ENCODE measurements at places on chromosomes 13 and 19.

DNA sequence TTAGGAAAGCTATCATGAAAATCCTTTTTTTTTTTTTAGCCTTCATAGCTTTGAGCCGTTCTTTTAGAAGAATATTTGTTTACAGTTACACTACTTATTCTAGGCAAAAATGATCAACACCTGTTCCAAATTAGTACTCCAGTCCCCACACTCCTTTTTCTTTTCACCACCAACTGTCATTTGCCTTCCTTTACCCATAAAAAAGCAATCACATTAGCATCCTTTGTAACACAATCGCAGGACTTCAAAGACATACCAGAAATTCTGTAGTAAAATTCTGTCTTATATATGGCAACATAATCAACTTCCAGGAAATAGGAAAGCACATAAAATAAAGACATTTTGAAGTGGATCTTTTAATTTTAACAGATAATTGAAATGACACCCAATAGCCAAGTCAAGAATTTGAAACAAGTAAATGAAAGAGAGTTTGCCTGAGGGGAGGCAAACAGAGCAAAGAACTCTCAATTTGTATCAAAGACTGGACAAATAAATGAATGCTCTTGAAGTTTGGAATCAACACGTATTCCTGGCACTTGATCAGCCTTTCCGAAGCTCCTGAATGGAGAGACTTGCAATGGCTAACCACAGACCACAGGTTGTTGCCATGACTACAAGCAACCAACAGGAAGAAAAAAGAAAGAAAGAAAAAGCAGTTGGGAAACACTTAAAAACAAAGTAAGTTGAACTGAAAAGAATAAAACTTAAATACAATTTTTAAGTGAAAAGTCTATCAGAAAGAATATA, 206.8 kb downstream of the PCDH9 start:
- no peak for DNase-seq

DNA sequence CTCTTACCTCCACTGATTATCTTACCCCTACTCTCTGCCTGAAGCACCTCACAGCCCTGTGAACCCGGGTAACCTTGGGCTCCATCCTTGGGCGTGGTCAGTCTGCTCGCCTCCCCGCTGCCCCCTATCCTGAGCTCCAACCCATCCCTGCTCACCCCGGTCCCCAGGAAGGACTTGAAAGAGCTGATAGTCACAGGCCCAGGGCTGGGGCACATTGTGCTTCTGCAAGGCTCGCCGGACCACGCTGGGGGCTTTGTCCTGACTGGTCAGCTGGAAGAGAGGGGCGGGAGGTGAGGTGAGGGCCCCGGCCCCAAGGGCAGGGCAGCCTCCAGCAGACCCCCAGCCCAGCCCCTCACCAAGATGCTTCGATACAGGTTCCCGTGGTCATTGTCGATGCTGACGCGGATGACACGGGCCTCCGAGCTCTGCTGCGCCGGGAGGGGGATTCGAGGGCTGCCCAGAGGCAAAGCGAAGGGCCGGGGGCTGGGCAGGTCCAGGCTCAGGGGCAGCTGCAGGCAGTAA, 13.0 kb upstream of the EPOR start:
- DNase-seq: no peak

DNA sequence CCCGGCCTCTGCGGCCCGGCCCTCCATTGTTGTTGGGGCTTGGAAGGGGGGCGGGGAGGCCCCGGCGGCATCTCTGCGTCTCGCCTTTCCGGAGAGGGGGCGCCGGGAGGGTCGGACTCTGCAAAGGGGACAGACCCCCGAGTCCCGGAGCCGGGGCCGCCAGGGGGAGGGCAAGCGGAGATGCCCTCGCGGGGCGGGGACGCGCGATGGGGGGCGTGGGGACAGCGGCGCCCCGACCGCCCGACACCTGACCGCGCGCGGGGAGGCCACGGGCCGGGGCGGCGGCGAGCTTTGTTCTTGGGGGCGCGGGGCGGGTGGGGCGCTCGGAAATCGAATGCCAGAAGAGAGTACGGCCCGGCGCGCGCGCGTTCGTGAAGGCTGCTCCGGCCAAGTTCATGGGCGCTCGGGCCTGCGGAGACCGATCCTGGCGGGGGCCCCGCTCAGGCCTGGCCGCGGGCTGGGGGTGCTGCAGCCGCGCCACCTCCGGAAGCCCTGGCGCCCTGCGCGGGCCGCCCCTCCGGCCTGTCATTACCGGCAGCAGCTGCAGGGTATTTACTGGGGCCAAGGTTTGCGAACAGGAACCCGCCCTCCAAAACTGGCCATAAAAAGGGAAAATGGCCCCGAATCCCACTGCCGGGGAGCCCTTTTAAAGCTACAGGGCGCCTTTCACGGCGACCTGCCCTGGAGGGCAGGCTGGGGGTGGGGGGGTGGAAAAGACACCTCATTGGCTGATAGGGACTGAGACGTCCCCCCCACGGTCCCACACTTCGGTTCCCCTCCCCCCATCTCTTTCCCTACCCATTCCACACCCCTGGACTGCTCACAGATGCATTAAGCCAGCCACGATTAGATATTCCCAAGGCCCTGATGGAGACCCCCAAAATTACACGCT, 11.1 kb upstream of the NANOS3 start:
- no peak for DNase-seq

DNA sequence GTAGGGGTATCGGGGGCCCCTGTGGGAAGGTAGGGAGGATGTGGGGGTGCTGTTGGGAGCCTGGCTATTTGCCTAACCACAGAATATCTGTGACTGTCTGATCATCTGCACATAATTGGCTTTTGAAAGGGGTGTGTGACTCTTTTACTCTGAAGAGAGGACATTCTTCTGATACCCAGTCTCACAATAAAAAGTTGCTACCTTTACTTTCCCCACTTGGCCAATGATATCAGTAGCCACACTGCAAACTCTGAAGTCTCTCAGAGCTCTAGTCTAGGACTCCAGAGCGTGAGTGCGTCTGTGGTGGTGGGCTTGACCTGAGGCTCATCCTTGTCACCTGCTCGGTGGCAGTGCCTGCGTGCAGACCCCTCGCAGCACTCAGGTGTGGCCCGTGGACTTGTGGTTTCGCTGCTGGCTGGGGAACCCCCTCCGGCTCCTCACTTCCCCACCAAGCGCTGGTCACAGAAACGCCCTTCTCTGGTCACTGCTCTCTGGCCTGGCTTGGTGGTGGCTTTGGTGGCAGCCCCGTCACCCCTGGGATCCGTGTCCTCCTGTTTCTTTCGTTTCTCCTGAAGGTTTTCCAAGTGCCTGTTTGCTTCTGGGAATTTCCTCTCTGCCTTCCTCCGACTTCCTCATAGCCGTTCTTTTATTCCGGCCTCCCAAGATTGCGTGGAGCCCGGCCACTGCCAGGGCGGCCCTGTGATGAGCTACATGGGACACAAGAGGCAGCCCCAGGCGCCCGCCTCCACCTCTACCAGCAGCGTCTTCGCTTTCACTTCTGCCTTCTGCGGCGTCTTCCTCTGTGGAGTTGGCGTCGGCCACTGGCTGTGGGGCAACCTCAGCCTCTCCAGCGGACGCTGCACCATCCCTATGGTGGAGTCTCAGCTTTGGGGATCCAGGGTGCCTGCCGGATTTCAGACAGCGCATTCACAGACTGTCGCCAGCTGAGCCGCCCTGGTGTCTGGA, 78.0 kb downstream of the ATP11A start:
- DNase-seq: no peak

GRCh38 chr13:52787235-52787634, 47.6 kb upstream of the CNMD start:
- DNase-seq: no peak

DNA sequence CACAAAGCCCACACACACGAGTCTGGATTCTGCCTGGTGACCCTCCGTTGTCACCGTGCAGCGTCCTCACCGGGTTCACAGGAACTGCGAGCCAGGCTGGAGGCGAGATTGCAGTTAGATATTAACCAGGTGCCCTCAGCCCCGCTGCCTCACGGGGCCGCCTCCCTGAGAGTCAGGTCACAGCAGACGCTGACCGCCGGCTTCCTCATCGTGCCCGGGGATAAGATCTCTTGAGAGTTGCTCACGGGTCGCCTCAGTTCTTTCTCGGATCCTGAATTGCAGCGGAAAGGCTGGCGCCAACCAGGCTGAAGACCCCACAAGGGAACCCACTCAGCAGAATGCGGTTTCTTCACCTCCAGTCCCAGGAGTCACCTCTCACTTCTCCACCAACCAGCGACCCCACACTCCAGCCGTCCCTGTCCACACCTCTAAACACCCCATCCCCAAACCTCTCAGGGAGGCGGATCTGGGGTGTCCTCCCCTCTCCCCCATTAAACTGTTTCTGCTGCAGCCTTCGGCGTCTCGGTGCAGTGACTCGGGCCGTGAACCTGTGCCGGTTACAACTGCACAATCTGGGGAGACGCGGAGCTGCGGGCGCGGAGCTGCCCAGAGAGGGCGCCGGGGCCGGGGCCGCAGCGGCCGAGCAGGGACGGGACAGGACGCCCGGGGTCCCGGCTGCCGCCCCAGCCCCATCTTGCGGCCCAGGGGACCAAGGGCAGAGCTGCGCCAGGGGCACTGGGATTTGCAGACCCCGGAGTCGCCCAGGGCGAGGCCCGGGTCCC, 591 bp downstream of the ZNF823 start:
- DNase-seq: no peak

DNA sequence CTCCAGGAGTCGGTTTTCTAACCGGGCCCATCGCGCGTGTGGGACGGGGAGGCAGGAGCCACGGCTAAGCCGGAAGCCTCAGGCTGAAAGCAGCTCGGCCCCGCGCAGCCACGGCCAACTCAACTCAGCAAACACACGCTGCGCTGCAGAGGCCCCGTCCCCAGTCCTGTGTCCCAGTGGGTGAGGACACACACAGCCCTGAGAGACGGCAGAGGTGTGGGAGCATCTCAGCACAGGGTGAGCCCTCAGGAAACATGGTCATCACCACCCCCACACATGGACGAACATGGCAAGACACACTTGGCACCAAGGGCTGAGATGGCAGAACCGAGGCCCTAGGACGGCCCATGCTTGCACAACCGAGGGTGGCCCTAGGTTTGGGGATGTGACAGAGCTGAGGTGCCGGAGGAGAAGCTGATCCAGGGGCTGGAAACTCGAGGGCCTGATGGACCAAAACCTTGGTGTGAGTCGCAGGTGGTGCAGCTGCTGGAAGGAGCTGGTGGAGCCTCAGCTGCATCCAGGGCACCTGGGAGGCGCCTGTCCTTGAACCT, 29.0 kb upstream of the C13orf46 start:
- DNase-seq: no peak

DNA sequence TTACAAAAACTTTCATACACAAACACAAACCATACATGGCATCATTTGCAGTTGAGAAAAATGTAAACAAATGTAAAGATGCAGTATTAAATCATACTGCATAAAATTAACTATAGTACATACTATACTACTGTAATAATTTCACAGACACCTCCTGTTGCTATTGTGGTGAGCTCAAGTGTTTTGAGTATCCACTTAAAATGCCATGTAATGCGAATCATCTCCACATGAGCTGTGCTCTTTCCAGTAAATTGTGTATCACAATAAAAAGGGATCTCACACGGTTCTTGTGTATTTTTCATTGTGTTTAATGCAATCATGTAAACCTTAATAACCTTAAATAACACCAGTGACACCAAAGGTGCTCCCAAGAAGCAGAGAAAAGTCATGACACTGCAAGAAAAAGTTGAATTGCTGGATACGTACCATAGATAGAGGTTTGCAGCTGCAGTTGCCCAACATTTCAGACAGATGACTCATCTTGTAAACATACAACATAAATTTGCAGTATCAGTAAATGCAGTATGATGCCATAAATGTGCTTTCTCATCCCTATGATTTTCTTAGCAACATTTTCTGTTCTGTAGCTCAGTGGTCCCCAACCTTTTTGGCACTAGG, 166.6 kb downstream of the RAP2A start:
- no peak for DNase-seq

DNA sequence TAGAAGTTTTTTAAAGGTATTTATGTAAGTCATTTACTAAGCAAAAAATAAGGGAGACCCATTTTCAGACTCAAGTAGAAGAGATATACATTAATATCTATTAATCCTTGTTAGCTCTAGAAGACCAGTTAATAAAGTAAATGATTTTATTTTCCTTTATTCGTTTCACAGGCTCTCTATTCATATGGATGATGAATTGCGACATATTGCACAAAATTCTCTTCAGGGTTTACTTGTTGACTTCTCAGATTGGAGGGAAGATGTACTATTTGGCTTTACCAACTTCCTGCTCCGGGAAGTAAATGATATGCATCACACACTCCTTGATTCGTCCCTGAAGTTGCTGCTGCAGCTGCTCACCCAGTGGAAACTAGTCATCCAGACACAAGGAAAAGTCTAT, 139.3 kb downstream of the FRY start:
- no peak for DNase-seq

DNA sequence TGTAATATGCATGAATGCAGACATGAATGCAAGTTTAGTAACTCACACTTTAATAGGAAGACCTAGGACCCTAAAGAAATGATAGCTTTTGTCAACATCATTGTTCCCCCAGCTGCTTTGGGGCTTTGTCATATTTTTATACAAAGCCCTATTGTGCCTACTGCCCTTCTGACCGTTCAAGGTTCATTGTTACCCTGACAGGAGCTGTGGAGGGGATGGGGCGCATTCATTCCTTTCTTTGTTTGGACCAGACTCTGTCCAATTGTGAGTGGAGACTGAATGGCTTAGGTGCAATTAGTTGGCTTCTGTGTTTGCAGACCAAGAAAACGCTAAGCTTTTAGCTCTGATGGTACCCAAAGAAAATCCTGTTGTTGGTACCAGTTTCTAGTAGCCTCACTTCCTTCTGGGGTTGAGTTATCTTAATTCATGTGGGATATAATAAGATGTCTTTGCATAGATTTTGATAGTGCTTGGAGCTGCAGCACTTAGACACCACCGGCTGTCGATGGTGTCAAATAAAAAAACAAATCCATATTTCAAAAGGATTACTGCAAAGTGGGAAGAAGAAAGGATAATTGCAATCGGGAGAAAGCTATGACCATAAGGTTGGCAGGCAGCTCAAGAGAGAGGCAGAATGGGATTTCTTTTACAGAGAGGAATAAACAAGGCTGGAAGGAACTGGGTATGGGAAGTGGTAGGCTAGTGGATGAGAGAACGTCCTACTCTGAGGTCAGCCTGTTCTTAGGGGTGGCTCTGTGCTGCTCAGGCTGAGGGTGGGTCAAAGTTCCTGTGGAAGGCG, 133.9 kb upstream of the TMTC4 start:
- no peak for DNase-seq

DNA sequence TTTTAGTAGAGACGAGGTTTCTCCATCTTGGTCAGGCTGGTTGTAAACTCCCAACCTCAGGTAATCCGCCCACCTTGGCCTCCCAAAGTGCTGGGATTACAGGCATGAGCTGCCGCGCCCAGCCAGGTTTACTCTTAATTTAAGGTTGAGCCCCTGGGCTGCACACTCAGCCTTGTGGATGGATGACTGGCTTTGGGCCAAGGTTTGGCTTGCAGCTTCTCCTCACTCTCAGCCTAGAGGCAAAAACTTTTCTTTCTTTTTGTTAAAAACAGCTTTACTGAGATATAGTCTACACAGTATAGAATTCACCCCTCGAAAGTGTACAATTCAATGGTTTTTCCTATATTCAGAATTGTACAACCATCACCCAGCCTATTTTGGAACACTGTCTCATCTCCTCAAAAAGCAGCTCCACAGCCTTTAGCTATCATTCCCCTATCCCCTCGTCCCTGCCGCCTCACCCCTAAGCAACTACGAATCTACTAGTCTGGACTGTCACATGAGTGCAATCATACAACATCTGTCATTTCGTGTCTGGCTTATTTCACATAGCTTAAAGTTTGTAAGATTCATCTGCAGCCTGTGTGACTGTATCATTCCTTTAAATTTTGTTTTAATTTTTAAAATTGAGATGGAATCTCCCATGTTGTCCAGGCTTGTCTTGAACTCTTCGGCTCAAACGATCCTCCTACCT, 14.5 kb upstream of the TSPAN16 start:
- no peak for DNase-seq
